ENCODE measurements at places on chromosomes 6 and 20.

DNA sequence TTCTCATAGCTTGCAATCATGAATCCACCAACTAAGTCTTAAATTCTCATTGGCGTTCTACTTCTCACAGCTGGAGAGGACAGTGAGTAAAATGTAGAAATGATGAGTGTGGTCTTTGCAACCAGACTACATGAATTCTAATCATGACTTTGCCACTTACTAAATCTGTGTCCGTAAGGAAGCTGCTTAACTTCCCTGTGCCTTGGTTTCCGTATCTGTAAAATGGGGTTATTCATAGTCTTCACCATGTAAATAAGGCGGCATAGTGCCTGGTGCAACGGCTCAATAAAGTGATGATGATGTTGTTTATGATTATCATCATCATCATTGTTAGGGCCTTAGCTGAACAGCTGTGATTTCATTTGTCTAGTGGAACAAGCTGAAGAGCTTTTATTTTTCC is 12.6 kb downstream of the CFAP206 start:
- DNase-seq: no peak
- no peak overlapping the region for H3K4me3 ChIP-seq
- no peaks in the 10 kb centered on the region for H3K4me1 ChIP-seq
- H3K36me3 ChIP-seq: no peaks in the 10 kb centered on the region

GRCh38 chr6:26659042-26659999 is at the start of gene ZNF322:
TSS of gene ZNF322 (minus strand) at chr6:26659746. CDS start at chr6:26638553, 21,193 bp downstream.
- peak; percentile 84 for DNase-seq
- no peaks in the 10 kb centered on the region for H3K27me3 ChIP-seq
- no peak within 1 kb of the TSS for H3K27ac ChIP-seq
- no peaks in the 10 kb centered on the region for H3K4me1 ChIP-seq

- H3K27me3 ChIP-seq: no peaks in the 10 kb centered on the region
- no peaks in the 10 kb centered on the region for H3K4me1 ChIP-seq
- no peak overlapping the region for H3K4me3 ChIP-seq
- H3K27ac ChIP-seq: no peak overlapping the region
- DNase-seq: no peak
- no peaks in the 10 kb centered on the region for H3K36me3 ChIP-seq
Observed at GRCh38 chr6:80268865-80269730, 162.6 kb downstream of the BCKDHB start.

DNA sequence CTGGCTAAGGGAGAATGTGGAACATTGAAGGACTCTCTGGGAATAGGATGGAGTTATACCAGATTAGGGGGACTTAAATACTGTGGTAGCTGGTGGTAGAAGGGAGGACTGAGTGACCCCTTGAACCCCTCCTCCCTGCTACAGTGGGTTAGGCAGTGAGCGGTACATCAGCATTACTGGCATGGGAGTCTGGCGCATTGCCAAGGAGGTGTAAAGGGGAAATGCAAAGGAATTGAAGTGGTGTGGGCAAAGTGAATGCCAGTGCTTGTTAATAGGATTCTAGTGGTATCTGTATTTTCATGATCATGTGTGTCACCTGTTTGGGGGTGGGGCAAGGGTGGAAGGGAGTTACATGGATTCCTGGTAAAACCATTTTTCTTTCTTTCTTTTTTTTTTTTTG is 60.1 kb downstream of the GFRA4 start:
- no peak overlapping the region for H3K27ac ChIP-seq
- H3K4me3 ChIP-seq: no peak overlapping the region
- H3K4me1 ChIP-seq: no peaks in the 10 kb centered on the region
- no peaks in the 10 kb centered on the region for H3K27me3 ChIP-seq
- H3K36me3 ChIP-seq: no peaks in the 10 kb centered on the region

- H3K4me3 ChIP-seq: no peak overlapping the region
- no peaks in the 10 kb centered on the region for H3K36me3 ChIP-seq
- no peak for DNase-seq
- no peaks in the 10 kb centered on the region for H3K27me3 ChIP-seq
Observed at GRCh38 chr6:75188221-75188925, 17.5 kb downstream of the COL12A1 start.

- no peaks in the 10 kb centered on the region for H3K36me3 ChIP-seq
- H3K4me3 ChIP-seq: no peak overlapping the region
- no peak for DNase-seq
- H3K27me3 ChIP-seq: no peaks in the 10 kb centered on the region
- no peak overlapping the region for H3K27ac ChIP-seq
Observed at GRCh38 chr20:19695081-19695480, 63.0 kb upstream of the RIN2 start.

DNA sequence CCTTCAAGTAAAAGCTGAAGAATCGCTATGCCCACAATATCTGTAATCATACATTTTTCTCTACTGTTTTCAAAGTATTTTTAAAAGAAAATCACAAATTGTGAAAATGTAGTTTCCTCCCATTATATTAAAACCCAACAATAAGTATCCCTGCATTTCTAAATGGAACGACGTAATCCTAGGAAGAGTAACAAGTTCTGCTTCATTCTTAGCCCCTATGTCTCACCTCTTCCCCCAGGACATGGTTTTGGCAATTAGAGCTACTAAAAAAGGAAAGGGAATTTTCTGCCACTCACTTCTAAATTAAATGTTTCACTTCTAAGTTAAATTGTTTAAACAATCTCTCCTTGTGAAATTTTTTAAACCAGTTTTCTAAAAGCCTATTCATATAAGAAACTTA is 47.4 kb downstream of the TBPL1 start:
- H3K4me3 ChIP-seq: no peak overlapping the region
- H3K27me3 ChIP-seq: no peaks in the 10 kb centered on the region
- H3K36me3 ChIP-seq: no peaks in the 10 kb centered on the region
